ENCODE measurements at places on chromosomes 3 and 15.

- peak; percentile 17 for DNase-seq
Observed at GRCh38 chr3:23810343-23811184, 4.8 kb downstream of the UBE2E1 start.

GRCh38 chr15:89767411-89767915 lies 8.7 kb upstream of the MESP2 start:
- no peak for DNase-seq

- DNase-seq: no peak
Observed at GRCh38 chr3:150292891-150293290, 115.2 kb upstream of the TSC22D2 start.

- DNase-seq: peak; percentile 11
Observed at GRCh38 chr15:64246364-64247189, 83.8 kb upstream of the PPIB start.

- DNase-seq: no peak
Observed at GRCh38 chr15:89483079-89483478, 13.3 kb downstream of the RHCG start.

DNA sequence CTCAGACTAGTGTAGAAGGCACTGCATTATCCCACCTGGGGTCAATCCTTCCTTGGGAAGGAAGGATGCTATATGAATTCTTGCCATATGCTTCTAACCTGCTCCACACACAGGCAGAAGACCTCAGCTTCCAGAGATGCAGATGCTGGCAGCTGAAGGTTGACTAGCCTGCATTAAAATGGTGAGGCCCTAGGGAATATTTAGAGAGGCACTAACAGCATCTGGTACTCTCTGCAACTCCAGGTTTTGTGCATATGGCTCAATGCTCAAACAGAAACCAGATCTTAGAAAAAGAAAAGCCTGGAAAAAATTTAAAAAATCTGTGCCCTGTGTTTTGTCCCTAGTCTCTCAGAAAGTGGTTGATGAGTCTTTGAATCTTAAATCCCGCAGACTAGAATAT lies 56.0 kb upstream of the MYRIP start:
- DNase-seq: no peak

- DNase-seq: no peak
Observed at GRCh38 chr3:8492744-8493511, 8.7 kb upstream of the LMCD1 start.

GRCh38 chr3:52432225-52432624 lies 12.7 kb downstream of the SEMA3G start:
- no peak for DNase-seq

DNA sequence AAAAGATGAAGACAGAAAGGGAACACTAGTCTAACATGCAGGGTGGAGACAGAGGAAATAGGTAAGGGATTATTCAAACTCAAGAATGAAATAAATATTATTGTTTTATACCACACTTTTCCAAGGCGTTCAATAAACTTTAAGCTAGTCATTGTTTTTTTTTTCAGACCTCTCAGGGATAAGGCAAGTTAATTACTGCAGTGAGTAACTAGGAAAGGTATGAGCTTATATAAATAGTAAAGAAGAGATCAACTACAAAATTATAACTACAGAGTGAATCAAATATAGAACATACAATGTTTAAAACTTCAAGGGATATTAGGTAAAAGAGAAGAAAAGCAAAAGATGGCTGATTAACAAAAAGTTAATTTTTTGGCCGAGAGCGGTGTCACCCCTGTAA lies 31.5 kb upstream of the XXYLT1 start:
- no peak for DNase-seq

GRCh38 chr15:53693729-53694475 lies 65.6 kb downstream of the WDR72 start:
- no peak for DNase-seq

Data from activated CD4-positive, alpha-beta T cell treated with anti-CD3 and anti-CD28 coated beads, Interleukin-2, amount 50 U/mL, for 4 hours (primary cell).